ENCODE measurements at places on chromosomes 13 and 19. TPM values are rescaled to one million over a fixed set of nuclear protein-coding genes. Genes with fewer than 3 reads are reported as not detected.

LIPE gene
- 14.0 TPM for total RNA-seq

DNAJC15 gene
- total RNA-seq, result 18.0 TPM

PTPRS gene
- 397 TPM for total RNA-seq

COL4A1 gene
- total RNA-seq, result 31.0 TPM

C19orf18 gene
- total RNA-seq, result 0.34 TPM

GJA3 gene
- 4.5 TPM for total RNA-seq

TINCR gene
- total RNA-seq, result 1.2 TPM

FFAR2 gene
- not detected for total RNA-seq

All from melanocyte of skin (primary cell).